ENCODE measurements at places on chromosomes 4 and X.

DNA sequence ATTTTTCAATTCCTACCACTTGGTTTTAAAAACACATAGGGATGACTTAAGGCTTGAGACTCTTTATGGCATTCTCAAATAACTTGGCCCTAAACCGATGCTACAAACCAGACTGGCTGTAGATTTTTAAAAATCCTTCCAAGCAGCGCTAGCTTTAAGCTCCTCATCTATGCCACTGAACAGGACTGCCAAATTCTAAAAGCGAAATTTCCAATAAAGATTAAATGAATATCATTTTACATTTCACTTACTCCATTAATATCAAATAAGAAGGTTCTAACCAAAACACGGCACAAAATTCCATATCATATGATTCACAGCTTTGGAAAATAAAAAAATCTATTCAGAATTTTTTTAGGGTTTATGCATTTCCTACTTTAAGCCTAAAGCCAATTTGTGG lies 134.2 kb downstream of the FANCB start:
- DNase-seq, result no peak

DNA sequence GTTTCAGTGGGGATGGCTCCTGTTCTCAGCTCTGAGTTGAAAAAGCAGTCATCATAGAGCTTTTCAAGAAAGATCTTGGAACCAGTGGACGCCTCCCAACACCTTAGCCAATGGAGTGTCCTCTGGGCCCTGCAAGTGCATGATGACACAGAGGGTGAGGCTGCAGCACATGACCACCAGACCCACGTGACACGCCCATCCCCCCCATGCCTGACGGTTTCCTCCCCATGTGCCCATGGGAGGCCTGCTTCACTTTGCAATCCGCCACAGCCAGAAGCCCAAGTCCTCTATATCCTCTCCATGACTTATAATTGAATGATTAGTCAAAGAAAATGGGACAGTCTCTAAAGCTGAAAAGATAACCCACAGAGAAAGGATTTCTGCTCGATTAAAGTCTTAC lies 187.0 kb downstream of the AFAP1 start:
- no peak for DNase-seq

DNA sequence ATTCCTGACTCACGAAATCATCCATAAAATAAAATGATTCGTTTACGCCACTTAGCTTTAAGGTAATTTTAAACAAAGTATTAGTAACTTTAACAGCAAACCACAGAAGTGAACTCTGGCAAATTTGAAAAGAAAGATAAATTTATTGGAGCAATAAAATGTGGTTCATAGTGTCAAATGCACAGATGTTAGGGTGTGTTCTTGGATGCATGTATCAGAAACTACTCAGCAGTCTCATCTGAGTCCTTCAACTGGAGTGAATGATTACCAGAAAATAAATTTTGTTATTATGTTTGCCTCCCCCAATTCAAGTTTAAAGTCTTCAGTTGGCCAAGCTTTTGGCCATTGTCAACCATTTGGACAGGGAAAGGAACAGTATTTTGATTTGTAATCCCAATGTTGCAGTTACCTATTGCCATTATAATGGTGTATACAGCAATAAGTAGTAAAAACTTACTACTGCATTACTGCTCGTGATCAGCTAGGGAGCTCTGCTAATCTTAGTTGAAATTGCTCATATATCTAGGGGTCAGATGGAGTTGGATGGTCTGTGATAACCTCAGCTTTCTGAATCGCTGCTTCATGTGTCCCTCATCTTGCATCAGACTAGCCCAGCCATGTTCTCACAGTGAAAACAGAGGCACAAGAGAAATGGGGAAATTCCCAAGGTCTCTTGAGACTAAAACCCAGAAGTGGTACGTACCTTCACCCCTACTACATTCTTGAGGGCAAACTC lies 254.6 kb upstream of the KCNIP4 start:
- no peak for DNase-seq

- no peak for DNase-seq
Observed at GRCh38 chrX:118545510-118545909, 49.9 kb downstream of the DOCK11 start.

- no peak for DNase-seq
Observed at GRCh38 chrX:12610079-12610478, 181.1 kb upstream of the PRPS2 start.

- DNase-seq, result no peak
Observed at GRCh38 chr4:137425281-137425680, 107.0 kb downstream of the PCDH18 start.

- no peak for DNase-seq
Observed at GRCh38 chrX:44178274-44179053, 165.0 kb downstream of the EFHC2 start.

GRCh38 chrX:9953396-9953795 lies 13.8 kb upstream of the CLDN34 start:
- DNase-seq, result no peak

GRCh38 chr4:5758741-5759140 lies 47.7 kb downstream of the EVC start:
- DNase-seq, result no peak

DNA sequence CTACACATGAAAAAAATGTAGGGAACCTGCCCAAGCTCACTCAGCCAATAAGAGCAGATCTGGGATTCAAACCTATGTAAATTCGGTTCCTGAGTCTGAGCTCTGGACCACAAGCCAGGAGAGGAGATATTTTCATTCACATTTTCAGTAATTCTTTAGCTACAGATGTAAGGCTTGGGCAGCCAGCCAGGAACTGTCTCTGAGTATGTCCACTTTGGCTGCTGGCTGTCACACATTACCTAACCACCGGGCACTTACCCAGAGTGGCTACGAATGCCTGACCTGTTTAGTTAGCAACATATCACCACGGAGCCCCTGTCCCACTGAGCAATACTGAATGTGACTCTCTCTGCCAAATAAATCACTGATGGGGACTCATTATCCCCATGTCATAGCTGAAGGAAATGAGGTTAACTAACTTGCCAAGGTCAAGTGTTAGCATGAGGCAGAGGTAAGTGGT lies 15.3 kb downstream of the USP46 start:
- DNase-seq, result peak; percentile 82

DNA sequence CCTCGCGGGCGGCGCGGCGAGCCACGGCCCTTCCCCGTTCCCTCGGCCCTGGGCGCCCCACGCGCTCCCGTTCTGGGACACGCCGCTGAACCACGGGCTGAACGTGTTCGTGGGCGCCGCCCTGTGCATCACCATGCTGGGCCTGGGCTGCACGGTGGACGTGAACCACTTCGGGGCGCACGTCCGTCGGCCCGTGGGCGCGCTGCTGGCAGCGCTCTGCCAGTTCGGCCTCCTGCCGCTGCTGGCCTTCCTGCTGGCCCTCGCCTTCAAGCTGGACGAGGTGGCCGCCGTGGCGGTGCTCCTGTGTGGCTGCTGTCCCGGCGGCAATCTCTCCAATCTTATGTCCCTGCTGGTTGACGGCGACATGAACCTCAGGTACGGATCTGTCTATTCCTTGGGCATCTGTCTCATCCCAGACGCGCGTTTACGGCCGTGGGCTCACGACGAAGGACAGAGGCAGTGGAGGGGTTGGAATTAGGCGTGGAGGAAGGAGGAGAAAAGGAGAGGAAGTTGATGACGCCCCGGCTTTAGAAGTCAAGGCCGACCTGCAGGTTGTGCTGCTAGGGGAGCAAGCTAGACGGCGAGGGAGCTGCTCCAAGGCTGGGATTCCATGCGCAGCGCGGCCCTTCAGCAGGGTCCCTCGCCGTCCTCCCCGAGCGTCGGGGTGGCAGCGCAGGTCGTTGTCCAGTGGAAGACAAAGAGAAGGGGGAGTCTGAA lies 792 bp downstream of the SLC10A4 start:
- DNase-seq, result peak; percentile 80

DNA sequence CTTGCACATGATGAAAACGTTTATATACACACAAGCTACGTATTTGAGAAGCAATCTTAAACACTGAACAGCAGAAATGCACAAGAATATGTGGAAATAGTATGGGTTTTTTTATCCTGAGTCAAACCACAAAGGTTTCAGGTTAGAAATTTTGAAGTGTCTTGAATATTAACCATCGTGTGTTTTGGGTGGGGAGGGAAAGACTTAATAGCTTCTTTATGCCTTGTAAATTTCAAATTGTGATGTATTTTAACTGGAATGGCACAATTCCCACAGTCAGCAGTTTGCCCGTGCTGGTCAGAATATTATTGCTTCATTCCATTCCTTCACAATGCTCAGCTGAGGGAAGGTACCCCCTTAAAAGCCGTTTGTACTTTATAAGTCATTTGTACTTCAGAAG lies 67.4 kb upstream of the WDR1 start:
- no peak for DNase-seq

- no peak for DNase-seq
Observed at GRCh38 chrX:38868941-38869401, 67.7 kb downstream of the MID1IP1 start.

- no peak for DNase-seq
Observed at GRCh38 chr4:120940547-120940946, 18.0 kb upstream of the PRDM5 start.

- no peak for DNase-seq
Observed at GRCh38 chrX:10146346-10146745, 10.4 kb upstream of the CLCN4 start.

- DNase-seq, result no peak
Observed at GRCh38 chr4:185669288-185669687, 134.0 kb upstream of the PDLIM3 start.

DNA sequence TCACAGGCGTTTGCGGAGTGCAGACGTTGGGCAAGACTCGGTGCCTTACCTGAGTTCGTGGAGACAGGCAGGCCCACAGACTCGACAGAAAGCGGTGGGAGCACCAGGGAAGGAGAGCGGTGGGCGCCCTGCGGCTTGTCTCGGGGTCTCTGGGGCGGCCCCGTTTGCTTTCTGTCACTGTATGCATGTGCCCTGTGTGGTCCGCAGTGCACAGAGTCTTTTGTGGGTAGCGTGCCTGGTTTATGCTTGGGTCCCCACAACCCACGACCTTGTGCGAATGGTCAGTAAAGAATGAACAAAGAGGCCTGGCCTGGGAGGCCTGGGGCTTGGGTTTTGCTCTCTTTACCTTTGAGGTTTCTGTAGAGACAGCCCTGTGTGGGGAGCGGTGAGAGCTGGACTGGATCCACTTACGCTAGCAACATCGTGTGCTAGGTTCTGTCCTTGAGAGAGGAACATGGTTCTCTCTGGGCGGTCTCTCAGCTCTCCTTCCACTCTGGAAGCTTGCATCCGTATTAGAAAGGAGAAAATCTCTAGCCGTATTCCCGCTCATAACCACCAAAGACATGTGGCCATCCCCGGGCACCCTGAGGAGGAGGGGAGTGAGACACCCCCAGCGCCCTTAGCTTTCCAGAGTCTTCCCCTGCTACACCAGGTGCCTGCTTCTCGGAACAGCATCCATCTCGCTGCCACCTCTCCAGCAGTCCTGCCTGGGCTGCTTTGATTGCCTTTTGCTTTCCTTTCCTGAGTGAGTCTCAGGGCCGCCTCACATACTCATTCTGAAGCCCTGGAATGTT lies 1.2 kb downstream of the TADA2B start:
- no peak for DNase-seq

GRCh38 chrX:150446995-150447394 lies 83.9 kb downstream of the MAMLD1 start:
- no peak for DNase-seq

DNA sequence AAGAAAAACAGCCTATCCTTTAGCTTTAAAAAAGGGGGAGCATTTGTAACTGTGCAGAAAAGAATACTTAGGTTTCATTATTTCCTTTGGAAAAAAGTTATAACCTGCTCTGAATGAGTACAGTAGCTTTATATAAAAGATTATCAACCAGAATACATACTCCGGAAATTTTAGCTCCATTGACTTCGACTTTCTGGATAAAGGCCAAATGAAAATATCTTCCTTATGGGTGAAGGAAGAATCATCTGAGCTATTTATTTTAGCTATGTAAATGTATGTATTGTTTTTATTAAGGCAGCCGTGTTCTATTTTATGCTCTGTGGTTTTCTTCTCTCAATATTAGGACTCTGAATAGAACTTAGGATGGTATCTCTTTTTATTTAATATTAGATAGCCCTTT lies 69.0 kb upstream of the ETNPPL start:
- DNase-seq, result no peak

- no peak for DNase-seq
Observed at GRCh38 chr4:76125816-76126215, 22.4 kb downstream of the NUP54 start.

DNA sequence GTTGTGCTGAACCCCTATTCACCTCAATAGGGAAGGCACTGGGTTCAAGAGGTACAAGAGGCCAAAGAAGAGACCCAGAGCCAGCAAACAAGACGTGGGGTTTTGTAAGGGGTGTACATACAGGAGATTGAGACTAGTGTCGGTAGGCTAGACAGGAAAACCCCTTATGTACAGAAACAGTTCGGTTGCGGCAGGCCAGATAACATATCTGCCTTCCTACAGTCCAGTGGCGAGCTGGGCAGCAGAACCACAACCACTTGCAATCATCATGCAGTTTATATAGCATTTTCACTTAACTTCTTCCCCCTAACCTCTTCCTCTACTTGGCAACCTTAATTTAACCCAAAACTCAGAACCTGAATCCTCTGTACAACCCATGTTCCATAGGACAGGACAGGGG lies 422.2 kb downstream of the PDHA2 start:
- DNase-seq, result no peak

GRCh38 chrX:133364196-133364595 lies 51.1 kb downstream of the GPC4 start:
- no peak for DNase-seq

- DNase-seq, result no peak
Observed at GRCh38 chr4:65437102-65437501, 233.2 kb downstream of the EPHA5 start.

DNA sequence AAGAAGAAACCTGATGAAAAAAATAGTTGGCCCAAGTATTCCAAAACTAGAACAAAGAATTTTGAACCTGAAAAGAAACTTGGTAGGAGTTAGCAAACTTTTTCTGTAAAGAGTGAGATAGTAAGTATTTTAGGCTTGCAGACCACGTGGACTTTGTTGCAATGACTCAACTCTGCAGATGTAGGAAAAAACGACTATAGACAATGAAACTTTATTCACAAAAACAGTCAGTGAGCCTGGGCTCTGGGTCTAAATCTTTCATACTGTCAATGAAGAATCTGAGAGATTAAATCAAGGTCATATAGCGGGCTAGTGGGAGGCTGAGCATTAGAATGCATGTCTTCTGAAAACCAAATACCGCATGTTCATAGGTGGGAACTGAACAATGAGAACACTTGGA lies 23.0 kb downstream of the SH3D19 start:
- no peak for DNase-seq
